CD4-positive, alpha-beta T cell treated with Interleukin-21 for 1 hour (primary cell): ENCODE measurements at places on chromosomes 2 and 18.

DNA sequence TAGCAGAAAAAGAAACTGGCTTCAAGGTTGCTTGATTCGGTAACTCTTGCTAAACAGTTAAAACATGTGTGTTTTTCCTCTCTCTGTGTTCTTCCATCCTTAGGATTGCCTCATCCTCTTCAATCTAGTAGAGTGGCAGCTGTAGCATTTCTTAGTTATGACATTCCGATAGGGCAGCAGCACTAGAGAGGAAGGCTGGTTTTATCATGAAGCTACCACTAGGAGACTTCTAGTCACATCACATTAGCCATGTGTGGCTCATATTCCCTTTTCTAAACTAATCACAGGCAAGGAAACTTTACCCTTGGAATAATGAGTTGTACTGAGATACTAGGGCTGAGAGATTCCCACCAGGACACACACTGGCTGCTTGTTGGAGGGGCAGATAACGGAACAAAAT lies 187.6 kb downstream of the DOK6 start:
- DNase-seq, result no peak

- no peak for DNase-seq
Observed at GRCh38 chr18:79690586-79691482, 11.2 kb downstream of the CTDP1 start.

DNA sequence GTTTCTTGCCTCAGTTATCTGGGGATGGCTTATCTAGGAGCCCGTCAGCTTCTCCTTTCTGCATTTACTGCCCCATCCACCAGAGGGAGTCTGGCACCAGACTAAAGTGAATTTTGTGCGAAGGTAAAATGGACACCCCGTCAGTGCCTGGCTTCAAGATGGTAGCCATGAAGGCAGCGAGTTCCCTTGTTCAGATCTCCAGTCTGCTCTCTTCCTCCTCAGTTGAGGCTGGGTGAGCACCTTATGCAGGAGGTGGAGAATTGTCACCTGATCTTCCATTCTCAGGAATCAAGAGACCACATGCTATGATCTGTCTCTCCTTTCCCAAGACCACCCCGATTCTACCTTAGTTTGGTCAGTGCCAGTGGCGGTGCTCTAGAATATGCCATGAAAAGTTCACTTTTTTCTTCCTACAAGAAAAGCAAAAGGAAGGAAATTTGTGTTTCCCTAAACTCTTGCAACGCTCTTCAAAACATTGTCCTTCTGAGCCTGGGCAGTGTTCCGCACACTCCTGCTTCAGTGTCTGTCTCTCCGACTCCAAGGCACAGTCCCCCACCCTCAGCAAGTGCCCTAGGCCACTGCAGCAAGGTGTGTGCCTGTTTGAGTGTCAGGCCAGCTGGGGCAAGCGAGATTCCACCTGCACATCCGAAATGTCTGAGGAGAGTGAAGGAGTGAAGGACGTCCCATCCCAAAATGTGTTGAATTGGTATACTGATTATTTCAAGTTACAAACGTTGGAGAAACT lies 168.6 kb downstream of the SS18 start:
- DNase-seq, result peak; percentile 50

GRCh38 chr2:217066510-217067270 lies 206.8 kb upstream of the TNP1 start:
- no peak for DNase-seq

DNA sequence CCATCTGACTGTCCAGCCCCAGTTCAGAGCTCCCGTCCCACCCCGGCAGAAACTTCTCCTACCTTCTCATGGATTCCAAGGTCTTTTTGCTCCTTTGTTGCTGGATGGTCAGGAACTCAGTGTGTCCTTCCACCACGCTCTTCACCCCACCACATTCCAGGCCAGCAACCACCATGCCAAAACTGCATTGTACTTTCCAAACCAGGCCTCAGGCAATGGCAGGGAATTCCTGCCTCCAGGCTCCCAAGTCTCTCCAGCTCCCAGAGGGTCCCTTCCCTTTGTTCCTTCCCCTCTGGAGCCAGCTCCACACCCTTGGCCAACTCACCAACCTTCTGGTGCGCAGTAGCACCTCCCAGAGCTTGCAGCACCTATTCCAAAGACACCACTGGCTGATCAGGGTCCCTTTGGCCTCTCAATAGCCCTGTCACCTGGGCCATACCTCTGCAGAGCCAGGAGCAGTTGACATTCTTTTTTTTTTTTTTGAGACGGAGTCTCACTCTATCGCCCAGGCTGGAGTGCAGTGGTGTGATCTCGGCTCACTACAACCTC lies 8.1 kb downstream of the CHMP1B start:
- DNase-seq, result no peak
